ENCODE measurements at places on chromosomes 2 and 18. TPM values are rescaled to one million over a fixed set of nuclear protein-coding genes. Genes with fewer than 3 reads are reported as not detected.

GRCh38 chr2:3038636-3039035 is 339.0 kb downstream of the EIPR1 start:
- no peak for DNase-seq

GRCh38 chr2:134623796-134624195 is 95.0 kb downstream of the TMEM163 start:
- DNase-seq: no peak

DNA sequence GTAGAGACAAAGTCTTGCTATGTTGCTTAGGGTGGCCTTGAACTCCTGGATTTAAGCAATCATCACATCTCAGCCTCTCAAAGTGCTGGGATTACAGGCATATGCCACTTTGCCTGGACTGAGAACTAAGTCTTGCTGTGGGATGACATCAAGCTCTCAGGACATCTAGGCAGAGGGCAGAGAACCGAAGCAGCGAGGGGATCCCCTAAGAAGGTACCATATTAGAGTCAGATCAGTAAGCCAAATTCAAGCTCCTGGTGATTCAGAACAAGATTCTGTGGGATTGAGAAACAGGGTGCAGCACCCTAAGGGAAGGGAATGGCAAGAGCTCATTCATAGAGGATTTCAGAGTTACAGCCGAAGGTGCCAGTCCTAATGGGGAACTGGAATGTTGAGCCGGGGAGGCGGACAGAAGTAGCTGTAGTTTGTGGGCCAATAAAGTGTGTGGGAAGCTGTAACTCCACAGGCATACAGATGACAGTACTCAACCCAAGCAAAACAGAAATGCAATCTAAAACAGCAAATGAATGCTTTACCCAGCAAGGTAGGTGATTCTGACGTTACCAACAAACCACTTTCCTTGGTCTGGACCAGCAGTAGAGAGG is 30.9 kb downstream of the EPHA4 start:
- DNase-seq: no peak

Gene OTOS
- total RNA-seq: not detected

DNA sequence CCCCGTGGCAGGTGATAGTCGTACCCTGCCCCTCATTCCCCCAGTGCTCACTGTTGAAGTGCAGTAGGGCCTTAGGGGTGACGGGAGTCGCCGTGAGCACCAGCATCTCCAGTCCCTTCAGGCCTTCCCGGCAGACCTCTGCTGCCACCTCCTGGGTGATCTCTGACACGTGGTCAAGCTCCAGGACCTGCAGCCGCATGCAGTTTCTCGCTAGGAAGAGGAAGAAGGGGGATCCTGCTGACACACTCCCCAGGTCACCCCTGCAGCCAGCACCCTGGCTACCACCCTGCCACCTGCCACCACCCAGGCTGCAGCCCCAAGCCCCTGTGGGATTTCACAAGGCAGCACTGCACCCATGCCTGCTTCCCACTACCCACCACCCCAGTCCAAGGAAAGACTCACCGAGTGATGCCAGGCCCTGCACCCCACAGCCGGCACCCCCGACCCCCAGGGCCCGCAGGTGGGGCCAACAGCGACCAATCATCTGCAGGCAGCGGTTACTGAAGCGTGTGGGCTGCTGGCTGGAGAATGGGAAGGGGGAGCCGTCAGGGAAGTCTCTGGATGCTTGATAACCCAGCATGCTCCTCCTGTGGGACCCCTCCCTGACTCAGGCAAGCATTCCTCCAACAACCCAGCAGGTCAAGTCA is 23.8 kb downstream of the FBXO41 start:
- DNase-seq: peak; percentile 80

Gene SLC39A6
- total RNA-seq: 12.0 TPM

DNA sequence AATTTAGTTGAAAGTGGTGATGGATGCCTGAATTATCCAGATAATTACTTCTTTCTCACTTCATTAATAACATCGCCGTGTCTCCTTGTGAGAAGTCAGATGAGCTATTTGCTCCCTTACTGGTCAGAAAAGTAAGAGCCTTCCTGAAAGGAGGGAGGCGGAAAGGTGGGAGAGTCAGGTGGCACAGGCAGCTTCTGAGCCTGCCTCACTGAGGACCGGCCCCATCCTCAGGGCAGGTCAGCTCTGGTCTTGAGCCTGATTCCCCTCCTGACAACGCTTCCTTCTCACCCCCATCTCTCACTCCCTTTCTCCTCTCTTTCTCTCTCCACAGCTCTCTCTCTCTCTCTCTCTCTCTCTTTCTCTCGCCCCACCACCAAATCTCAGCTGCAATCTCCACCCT is 10.1 kb upstream of the APOB start:
- no peak for DNase-seq

DNA sequence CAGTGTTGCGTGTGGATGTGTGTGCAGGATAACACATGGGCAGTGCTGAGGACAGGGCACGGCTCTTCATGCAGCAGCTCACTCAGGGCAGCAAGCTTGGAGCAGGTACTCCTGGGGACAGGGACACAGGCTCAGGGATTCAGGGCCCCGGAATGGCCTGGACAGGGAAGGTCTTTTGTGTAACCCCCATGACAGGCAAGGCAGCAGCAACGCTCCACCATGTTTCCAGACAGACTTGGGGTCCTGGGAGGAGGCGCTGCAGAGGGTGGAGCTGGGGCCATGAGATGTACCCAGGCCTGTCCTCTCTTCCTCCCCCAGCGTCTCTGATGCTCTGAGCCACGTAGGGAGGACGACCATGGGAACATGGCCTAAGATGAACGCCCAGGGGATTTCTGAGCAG is 58.3 kb downstream of the ADNP2 start:
- no peak for DNase-seq

DNA sequence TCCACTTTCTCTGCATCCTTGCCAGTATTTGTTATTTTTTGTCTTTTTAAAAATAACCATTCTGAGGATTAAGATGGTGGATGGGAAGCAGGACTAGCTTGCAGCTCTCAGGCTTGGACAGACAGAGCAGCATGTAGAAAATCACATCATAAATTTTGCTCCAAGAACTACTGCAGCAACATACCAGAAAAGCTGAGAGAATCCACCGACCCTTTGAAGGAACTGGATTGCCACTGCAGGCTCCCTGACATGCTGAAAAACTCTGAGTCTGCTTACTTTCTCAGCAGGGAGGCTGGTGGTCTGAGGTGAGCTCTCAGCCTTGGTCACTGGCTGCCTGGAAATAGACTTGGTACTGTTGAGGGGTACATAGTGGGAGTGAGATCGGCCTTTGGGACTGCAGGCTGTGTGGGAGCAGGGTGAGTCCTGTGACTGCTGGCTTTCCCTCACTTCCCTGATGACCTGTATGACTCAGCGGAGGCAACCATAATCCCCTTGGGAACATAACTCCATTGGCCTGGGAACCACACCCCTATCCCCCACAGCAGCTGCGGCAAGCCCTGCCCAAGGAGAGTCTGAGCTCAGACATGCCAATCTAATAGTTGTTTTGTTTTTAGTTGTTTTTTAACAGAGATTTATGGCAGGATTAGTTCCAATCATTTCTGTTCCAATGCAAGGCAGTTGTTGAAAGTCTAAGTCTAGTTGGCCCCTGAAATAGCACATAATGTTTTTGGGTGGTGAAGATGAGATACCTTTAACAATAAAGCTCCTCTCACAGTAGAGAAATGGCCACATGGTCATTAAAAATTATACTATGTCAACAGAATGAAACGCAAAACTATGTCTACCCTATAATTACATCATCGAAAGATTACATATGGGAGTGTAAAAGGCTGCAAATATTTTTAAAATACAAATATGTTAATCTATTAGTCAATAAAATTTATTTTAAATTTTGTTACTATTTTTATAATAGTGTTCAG is 414.2 kb upstream of the CHAC2 start:
- no peak for DNase-seq

DNA sequence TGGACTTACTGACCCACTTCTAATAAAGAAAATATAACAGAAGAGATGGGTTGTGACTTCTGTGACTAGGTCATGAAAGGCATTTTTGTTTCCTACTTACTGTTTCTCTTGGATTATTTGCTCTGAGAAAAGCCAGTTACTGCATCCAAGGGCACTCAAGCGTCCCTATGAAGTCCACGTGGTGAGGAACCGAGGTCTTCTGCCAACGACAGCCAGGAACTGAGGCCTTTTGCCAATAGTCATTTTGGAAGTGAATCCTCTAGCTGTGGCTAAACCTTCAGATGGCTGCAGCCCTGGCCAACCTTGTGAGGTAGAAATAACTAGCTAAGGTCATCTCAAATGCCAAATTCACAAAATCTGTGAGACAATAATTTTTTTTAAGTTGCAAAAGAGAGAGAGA is 449.8 kb upstream of the RGPD4 start:
- no peak for DNase-seq

- no peak for DNase-seq
Measured at GRCh38 chr2:121502246-121502645, 28.4 kb upstream of the RNU4ATAC start.

Gene DUSP11
- 19.8 TPM for total RNA-seq

- no peak for DNase-seq
Measured at GRCh38 chr2:175786471-175787124, 215.5 kb downstream of the LNPK start.

Gene OSBPL6
- total RNA-seq: 4.0 TPM

Data from lung microvascular endothelial cell (primary cell).